ENCODE measurements at places on chromosomes 1 and 21.

DNA sequence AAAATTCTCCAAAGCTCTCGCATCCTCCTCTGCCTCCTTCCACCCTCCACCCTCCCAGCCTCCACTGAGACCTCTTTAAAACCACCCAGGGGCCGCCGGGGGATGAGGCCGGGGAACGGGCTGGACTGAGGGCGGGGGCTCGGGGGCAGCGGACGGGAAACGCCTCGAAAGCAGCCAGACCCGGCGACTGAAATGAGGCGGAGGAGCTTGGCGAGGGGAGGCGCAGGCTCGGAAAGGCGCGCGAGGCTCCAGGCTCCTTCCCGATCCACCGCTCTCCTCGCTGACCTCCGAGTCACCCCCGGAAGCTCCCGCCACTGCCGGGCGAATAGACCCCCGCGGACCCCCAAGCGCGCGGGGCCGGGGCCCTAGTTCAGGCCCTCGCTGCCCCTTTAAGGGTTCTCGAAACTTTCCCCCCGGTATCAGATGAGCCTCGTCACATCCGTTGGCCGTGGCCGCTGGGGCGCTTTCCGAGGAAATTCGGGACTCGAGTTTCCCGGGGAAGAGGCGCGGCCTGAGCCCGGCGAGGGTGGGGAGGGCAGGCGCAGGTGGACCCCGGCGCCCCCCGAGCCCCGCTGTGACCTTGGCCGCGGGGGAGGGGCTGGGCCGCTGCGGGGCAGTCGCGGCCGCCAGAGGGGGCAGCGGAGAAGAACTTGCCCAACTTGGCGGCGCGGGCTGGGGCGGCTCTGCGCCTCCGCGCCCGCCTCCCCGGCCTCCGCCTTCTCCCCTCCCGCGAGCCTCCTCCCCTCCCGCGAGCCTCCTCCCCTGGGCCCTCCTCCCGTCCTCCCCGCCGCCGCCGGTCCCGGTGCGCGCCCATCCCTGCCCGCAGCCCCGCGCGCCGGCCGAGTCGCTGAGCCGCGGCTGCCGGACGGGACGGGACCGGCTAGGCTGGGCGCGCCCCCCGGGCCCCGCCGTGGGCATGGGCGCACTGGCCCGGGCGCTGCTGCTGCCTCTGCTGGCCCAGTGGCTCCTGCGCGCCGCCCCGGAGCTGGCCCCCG lies at the start of gene BACE2:
TSS of gene BACE2 (plus strand) at position 813 of the 995 bp plus-strand sequence. CDS start at position 917, 104 bp downstream.
- DNase-seq, result peak; percentile 27

DNA sequence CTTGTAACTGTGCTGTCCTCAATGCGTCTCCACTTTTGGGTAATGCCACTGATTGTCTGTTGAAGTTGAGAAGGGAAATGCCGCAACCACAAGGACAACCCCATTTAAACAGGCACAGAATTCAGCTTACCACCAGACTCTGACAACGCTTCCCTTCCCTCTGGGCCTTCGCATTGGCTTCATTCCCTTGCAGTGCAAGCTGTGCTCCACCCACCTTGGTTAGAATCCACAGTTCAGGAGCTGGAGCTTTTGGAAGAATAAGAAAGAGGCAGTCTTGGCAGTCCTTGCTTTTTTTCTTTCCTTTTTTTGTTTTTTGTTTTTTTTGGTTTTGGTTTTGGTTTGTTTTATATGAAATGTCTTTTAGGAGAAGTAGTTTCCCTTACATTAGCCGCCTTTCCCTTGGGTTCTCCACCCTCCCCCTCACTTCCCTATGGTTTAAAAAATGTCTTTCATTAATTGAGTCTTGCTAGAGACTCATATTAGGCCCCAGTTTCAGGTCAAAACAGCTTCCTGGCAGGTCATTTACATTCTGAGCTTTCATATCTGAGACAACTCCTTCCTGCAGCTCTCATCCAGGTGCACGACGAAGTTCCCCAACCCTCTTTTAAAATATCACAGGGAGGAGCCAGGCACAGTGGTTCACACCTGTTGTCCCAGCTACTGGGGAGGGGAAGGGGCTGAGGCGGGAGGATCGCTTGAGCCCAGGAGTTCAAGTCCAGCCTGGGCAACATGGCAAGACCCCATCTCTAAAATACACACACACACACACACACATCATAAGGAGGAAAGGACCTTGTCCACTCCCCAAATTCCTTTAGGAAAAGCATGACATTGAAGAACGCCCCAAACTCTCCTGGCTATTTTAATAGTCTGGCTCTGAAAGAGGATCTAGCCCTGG lies 20.7 kb upstream of the LAX1 start:
- no peak for DNase-seq

- no peak for DNase-seq
Observed at GRCh38 chr1:111880881-111881837, 108.3 kb downstream of the KCND3 start.

DNA sequence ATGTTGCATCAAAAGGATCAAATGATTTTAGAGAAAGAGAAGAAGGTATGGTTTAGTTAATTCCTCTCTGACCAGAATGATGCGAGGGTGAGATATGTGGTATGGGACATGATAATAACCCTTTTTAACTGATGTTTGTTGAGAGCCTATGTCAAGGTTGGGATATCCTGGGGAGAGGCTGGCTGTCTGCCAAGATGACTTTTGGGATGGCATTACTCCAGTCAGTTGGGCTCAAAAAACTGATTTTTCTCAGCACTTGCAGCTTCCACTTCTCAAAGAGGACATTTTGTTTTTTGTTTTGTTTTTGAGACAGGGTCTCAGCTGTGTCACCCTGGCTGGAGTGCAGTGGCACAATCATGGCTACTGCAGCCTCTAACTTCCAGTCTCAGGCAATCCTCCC lies 17.7 kb upstream of the STX12 start:
- DNase-seq, result no peak

- no peak for DNase-seq
Observed at GRCh38 chr1:60637651-60638050, 444.7 kb upstream of the NFIA start.
